ENCODE measurements at places on chromosomes 5 and 9.

DNA sequence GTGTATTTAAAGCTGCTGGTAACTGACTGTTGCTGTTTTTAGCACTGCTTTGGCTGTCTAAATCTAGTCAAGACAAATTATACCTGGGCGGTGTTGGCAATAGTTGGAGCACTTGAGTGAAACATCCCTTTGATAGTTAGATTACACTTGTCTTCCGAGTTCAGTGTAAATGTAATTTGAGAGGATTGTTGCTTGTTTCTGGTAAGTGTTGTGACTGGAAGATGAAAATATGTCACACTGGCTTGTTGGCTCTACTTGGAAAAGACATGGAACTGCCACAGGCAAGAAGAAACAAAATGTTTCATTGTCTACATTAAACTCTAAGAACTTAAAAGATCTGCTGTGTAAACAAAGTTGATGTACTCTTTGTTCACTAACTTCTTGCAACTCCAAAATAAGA is 49.2 kb upstream of the PTPRD start:
- no peak for DNase-seq

GRCh38 chr5:11595045-11595444 is 309.2 kb downstream of the CTNND2 start:
- DNase-seq: no peak

- peak; percentile 9 for DNase-seq
Measured at GRCh38 chr9:133238272-133238850, 29.3 kb upstream of the OBP2B start.

DNA sequence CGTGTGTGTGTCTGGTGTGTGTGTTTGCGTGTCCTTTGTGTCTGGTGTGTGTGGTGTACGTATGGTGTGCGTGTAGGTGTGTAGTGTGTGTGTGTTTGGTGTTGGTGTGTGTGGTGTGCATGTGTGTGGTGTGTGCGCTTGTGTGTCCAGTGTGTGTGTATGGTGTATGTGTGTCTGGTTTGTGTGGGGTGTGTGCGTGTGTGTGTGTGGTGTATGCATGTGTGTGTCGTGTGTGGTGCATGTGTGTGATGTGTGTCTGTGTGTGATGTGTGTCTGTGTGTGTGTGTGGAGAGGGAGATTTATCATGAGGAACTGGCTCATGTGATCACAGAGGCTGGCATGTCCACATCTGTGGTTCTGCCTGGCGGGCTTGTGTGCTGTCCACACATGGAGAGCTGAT is 71.7 kb downstream of the CACNA1B start:
- DNase-seq: no peak

GRCh38 chr5:107395632-107396350 is 274.9 kb downstream of the EFNA5 start:
- no peak for DNase-seq

- DNase-seq: no peak
Measured at GRCh38 chr5:62937661-62938558, 359.3 kb downstream of the LRRC70 start.

GRCh38 chr5:146788898-146789297 is 89.7 kb downstream of the PPP2R2B start:
- no peak for DNase-seq

DNA sequence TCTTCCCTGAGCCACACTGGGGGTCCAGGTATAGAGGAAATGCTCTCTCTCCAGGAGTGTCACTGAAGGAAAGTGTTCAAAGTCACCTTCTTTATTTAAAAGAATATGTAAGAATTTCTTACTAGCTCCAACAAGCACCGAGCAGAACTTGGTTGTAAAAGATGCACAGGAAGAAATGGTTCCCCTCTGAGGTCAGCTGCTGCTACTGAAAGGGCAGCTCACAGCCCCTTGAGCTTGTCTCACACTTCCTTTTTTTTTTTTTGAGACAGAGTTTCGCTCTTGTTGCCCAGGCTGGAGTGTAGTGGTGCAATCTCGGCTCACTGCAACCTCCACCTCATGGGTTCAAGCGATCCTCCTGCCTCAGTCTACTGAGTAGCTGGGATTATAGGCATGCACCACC is 77.2 kb downstream of the PRRT1B start:
- DNase-seq: no peak

- DNase-seq: no peak
Measured at GRCh38 chr5:54515634-54516033, 1.9 kb upstream of the SNX18 start.

DNA sequence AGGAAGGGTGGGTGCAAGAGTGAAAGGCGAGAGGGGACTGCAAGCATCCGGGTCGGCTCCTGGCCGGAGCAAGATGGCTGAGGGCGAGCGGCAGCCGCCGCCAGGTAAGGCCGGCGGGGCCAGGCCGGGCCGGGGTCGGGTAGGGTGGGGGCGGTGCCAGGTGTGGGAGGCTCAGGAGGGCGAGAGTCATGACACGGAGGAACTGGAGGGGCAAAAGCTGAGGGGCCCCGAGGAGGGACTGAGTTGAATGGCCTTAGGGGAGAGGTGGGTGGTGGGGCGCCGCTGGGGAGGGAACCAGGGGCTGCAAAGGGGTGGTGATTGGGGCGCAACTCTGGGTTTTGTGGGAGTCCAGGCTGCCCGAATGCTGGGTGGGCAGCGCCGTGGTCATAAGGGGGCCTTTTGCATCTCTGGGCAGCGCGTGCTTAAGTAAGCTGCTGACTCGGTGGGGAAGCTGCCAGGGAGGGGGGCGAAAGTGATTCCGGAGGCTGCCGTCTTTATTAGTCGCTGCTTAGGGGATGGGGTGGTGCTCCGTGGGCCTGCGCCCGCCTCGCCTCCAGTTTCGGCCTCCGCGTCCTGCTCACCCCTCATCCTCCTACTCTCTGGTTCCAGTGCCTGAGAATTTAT is 425 bp downstream of the PTPA start:
- DNase-seq: no peak

GRCh38 chr5:151622367-151623088 is 31.4 kb upstream of the FAT2 start:
- no peak for DNase-seq

- DNase-seq: no peak
Measured at GRCh38 chr5:36915653-36916052, 39.1 kb downstream of the NIPBL start.

DNA sequence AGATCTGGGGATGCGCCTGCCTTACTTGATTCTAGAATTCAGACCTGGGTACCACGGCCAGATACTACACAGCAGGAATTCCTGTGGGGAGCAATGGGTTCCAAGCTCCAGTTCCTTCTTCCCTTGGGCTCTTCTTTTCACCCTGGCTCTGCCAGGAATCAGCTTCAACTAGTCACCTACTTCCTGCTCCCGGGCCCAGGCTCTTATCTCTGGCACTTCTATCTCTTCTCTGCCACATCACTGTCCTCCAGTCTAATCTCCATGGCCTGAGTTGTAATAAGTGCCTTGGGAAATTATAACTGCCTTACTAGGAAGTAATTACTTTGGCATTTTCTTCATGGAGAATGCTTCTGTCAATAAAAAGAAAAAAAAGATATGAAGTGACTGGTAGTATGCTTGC is 26.2 kb upstream of the SERINC5 start:
- DNase-seq: no peak

GRCh38 chr9:34430843-34431437 is 27.4 kb downstream of the FAM219A start:
- no peak for DNase-seq

DNA sequence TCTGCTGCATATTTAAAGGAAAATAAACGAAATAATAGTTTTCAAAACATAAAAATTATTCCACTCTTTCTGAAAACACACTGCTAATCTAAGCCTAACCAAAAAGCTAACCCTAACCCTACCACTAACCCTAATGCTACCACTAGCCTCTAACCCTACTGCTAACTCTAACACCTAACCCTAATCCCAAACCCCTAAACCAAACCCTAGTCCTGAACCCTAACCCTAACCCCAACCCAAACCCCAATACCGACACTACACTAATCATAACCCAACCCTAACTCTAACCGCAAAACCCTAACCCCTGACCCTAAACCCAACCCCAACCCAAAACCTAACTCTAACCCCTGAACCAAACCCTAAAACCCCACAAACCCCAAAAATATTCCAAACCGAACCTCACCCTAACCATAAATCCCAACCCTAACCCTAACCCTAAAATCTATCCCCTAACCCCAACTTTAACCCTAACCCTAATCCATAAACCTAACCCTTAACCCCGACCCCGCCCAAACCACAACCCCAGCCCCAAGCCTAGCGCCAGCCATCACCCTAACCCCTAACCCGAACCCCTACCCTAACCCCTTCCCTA is 41.9 kb upstream of the PLEKHG4B start:
- no peak for DNase-seq

DNA sequence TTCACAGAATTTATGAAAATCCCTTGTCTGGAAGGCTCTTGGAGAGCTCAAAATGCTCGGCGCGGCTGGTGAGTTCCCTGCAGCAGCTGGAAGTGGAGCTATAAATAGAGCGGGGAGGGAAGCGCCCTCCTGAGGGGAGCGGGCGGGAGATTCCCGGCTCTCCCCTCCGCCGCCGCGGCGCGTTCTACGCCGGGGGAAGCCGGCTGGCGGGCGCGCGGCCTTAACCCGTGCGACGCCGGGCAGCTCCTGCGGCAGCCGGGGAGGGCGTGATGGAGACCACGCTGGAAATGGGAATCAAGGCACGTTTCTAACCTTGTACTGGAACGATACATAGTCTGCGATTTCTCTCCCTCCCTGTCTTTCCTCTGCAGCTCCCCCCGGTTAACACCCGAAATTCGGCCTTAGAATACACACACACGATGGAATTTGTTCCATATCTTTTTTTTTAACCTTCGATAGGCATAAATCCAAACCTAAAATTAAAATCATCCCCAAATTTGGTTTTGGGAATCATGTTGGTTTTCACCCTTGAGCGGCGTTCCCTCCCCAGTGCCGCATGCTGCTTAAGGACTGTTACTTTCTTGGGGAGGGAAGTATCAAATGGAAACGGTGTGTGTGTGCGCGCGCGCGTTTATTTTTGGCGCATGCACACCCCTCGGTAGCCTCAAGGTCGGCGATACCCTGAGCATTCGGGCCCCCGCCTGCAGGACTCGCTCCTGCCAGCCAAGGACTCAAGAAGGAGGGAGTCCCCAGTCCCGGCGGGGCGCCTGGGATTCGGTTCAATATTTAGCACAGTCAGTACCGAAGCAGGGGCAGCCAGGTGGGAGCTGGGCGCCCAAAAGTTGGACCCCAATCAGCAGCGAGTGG is 306.3 kb upstream of the KCNN2 start:
- no peak for DNase-seq

DNA sequence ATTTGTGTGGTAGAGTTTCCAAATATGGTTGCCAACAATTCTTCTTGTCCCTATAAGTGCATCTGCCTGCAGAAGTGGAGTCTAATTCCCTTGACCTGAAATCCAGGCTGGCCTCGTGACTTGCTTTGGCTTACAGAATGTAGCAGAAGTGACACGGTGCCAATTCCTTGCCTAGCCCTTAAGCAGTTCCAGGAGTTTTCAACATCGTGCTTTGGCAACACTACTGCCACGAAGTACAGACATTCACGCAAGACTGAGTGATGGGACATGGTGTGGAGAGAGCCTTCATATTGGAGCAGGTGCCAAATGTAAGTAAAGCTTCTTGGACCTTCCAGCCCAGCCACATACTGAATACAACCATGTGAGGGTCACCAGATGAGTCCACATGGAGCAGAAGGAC is 92.9 kb upstream of the NEK6 start:
- DNase-seq: no peak

- DNase-seq: no peak
Measured at GRCh38 chr9:120941046-120941770, 14.6 kb upstream of the TRAF1 start.

- DNase-seq: no peak
Measured at GRCh38 chr5:15074651-15075050, 203.1 kb upstream of the ANKH start.

GRCh38 chr9:94923326-94924089 is 197.0 kb downstream of the AOPEP start:
- no peak for DNase-seq

All from activated naive CD4-positive, alpha-beta T cell (primary cell).